ENCODE measurements at places on chromosomes 7 and 10.

DNA sequence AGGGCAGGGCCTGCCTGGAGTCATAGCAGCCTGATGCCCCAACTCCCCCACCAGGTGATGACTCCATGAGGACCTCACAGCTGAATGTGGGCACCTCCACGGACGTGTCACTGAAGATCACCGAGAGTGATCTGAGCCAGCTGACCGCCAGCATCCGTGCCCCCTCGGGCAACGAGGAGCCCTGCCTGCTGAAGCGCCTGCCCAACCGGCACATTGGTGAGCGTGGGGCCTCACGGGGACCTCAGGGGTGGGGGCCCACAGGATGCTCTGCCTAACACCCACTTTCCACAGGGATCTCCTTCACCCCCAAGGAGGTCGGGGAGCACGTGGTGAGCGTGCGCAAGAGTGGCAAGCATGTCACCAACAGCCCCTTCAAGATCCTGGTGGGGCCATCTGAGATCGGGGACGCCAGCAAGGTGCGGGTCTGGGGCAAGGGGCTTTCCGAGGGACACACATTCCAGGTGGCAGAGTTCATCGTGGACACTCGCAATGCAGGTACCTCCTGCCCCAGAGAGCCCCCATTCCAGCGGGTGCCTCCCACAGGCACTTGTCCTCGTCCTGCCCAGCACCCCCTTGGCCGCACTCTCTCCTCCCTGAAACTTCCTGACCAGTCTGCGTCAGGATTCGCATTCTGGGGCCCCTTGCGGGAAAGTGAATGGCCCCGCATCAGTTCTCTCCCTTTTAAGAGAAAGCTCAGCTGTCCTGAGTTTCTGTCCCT lies 10.0 kb upstream of the ATP6V1F start:
- no peak for DNase-seq

DNA sequence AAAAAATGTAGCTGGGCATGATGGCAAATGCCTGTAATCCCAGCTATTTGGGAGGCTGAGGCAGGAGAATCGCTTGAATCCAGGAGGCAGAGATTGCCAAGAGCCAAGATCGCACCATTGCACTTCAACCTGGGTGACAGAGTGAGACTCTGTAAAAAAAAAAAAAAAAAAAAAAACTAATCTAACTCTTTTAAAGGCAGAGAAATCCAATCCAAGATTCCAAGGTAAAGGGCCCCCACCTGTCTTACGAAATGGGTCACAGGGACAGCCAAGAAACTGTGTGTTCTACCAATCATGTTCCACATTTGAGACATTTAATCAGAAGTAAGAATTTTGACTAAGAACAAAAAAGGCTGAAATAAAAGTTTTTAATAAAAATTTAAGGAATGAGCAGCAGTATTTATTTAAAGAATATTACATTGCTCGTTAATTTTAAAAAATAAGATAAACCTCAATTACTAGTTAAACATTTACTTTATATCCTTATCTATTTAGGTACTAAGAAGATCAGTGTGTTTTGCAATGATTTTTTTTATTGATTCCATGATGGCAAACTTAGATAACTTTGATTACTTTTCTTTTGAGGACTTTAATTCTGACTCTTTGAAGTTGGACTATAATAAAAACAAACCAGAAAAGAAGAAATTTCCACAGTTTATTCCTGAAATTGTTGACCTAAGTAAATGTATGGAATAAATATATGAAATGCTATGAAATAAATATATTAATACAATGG lies 6.7 kb upstream of the OAT start:
- no peak for DNase-seq

GRCh38 chr7:12833829-12834228 lies 146.4 kb downstream of the ARL4A start:
- DNase-seq = no peak

GRCh38 chr10:43206391-43207235 lies 60.3 kb downstream of the RASGEF1A start:
- no peak for DNase-seq

- no peak for DNase-seq
Observed at GRCh38 chr7:75823198-75823910, 9.7 kb upstream of the CCL24 start.

DNA sequence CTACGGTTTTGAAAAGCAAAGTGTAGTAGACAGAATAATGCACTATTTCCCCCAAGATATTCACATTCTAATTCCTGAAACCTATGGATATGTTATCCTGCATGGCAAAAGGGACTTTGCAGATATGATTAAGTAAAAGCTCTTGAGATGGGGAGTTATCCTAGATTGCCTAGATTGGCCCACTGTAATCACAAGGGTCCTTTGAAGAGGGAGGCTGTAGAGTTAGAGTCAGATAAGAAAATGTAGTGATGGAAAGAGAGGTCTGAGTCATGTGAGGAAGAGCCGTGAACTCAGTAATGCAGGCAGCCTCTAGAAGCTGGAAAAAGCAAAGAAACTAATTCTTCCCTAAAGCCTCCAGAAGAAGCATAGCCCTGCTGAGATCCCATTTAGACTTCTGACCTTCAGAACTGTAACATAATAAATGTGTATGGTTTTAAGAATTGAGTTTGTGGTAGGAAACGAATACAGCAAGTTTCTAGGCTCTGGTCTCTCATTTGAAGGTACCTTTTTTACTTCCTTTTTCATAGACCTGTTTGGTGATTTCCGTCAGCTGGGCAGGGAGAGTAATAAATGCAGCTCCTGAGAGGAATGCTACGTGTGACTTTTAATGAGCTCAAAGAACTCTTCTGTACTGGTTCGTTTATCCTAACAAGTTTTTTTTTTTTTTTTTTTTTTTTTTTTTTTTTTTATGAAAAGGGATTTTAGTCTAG lies 41.9 kb upstream of the NXPH1 start:
- DNase-seq = no peak

DNA sequence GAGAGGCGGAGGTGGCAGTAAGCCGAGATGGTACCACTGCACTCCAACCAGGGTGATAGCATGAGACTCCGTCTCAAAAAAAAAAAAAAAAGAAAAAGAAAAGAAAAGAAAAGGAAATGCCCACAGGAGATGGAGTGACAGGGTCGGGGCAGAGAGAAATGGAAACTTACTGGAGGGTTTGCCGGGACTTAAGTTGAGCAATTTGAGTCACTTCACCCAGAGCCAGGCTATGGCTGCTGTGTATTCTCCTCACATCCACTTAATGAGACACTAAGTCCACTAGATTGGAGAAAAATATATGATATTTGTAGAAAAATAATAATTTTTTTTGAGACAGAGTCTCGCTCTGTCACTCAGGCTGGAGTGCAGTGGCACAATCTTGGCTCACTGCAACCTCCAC lies 4.6 kb upstream of the PFKFB3 start:
- no peak for DNase-seq

DNA sequence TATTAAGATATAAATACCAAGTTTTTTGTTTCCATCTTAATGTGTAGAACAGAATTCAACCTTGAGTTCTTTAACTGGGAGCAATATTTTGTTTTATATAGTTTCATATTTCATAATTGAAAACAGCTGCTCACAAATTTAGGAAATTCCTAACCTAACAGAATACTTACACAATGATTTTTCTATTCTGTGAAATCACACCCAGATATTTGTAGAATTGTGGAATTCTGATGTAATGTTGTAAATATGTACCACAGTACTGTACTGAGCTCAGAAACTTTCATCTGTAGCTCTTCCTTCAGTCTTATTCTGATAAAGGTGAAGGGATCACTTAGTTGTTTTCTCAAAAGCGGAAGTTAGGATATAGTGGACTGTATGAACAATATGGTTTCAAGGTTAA lies 143.4 kb upstream of the GLI3 start:
- DNase-seq = no peak

DNA sequence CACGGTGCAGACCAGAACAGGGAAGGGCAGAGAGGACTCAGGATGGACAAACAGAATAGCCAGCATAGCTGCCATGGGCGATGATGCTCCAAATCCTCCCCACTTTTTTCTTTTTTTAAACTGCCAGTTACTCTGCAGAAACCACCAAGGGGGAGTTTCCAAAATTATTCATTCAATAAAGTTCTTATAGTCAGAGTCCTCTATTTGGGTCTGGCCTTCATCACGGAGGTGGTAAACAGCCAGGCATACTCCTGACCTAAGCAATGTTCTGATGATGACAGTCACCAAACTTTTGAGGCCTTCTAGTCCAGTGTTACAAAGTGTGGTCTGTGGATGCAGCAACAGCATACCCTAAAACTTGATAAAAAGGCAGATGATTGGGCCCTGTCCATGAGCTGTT lies 12.3 kb downstream of the RAPGEF5 start:
- DNase-seq = no peak

Measured in activated CD8-positive, alpha-beta memory T cell treated with anti-CD3 and anti-CD28 coated beads for 4 hours (primary cell).